ENCODE measurements at places on chromosomes 7 and 10.

DNA sequence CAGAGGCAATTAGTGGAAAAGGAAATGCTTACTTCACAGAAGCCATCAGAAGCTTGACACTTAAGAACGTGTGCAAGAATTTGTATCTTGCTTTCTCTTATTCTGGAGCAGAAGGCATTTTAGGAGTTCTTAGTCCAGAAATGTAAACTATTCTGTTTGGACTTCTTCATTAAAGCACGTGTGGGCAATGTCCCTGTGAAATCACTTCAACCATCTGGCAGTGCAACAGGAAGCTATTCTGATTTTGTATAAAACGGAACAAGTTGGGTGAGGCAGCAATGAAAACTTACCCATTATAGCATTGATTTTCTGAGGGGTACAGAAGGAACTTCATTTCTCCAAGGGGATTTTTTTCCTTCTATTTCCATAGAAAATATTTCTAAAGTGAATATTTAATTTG is 21.3 kb upstream of the ARHGAP21 start:
- DNase-seq, result no peak

GRCh38 chr10:99656199-99657064 is 2.9 kb upstream of the ENTPD7 start:
- DNase-seq, result no peak

- no peak for DNase-seq
These were observed 202.1 kb downstream of the COBL start for GRCh38 chr7:51114501-51114900.

DNA sequence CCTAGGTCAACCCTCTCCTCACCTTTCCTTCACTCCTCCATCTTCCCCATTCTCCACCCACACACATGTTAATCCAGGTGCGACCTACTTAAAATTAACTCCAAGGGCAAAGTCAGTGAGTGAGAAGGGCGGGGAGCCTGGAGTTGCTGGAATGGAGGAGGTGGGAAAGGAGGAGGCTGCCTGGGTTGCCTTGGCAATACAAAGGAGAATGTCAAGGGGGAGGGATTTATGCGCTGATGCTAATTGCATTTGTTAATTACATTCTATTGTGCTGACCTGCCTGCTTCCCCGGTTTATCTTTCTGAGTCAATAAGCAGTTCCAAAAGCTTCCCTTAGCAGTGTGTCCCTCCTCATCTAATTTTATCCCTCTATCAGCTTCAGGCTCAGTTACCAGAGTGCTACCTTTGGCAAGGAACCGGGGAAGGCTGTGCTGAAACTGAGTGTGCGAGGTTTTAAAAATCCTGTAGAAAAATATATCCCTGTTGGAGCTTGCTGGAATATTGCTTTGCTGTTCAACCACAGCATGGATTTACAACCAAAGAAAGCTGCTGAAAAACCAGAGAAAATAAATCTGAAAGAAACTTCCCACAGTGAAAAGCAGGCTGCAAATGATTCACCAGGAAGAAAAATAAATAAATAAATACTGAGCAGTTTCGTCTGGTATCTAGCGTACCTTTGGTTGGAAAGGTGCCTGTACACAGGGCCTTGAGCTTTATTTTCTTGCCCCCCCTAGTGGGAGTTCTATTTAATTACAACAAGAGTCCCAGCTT is 113.2 kb upstream of the DGKB start:
- no peak for DNase-seq

DNA sequence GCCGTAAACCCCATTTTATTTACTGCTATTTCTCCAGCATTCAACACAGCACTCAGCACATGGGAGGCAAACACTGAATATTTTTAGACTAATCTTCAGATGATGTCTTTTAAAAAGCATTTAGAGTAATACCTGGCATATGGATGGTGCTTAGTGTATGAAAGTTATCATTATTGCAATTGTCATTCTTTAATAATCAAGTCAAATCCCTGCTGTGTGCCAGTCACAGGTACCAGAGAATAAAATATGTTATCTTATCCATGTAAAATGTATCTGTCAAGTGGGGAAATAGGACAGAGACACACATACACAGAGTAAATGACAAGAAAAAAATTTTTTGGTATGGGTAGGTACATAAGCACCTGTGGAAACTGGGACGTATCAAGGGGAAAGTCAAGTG is 18.5 kb downstream of the ANKRD22 start:
- no peak for DNase-seq

Data from CD8-positive, alpha-beta memory T cell (primary cell).